ENCODE measurements at places on chromosomes 13 and 19. TPM values are rescaled to one million over a fixed set of nuclear protein-coding genes. Genes with fewer than 3 reads are reported as not detected.

SIGLEC12 gene
- 3.7 TPM for total RNA-seq

LGALS4 gene
- total RNA-seq = 4.0 TPM

SMIM24 gene
- 5.2 TPM for total RNA-seq

CCNA1 gene
- 0.28 TPM for total RNA-seq

CDX2 gene
- not detected for total RNA-seq

ERVK3-1 gene
- 74.5 TPM for total RNA-seq

LGALS14 gene
- total RNA-seq = not detected

TNFSF13B gene
- total RNA-seq = 11.8 TPM

SGCG gene
- total RNA-seq = not detected

UBE2L5 gene
- not detected for total RNA-seq

MVB12A gene
- 40.3 TPM for total RNA-seq

VSTM2B gene
- not detected for total RNA-seq

SERP2 gene
- not detected for total RNA-seq

NUMBL gene
- 9.9 TPM for total RNA-seq

GPR12 gene
- not detected for total RNA-seq

PEX11G gene
- total RNA-seq = 1.3 TPM

CYP2A6 gene
- 0.28 TPM for total RNA-seq

COG6 gene
- 30.3 TPM for total RNA-seq

ZSCAN4 gene
- total RNA-seq = not detected

FGF9 gene
- total RNA-seq = 1.9 TPM

ZGLP1 gene
- 3.9 TPM for total RNA-seq

UBAC2 gene
- total RNA-seq = 80.8 TPM

CD320 gene
- total RNA-seq = 36.1 TPM

PIK3R2 gene
- total RNA-seq = 12.9 TPM

A1BG gene
- total RNA-seq = 21.0 TPM

C13orf42 gene
- not detected for total RNA-seq

C5AR1 gene
- 4.0 TPM for total RNA-seq

KLK10 gene
- not detected for total RNA-seq

NHLRC3 gene
- 28.4 TPM for total RNA-seq

THAP8 gene
- 6.4 TPM for total RNA-seq

CLEC4M gene
- not detected for total RNA-seq

TDRD3 gene
- 31.1 TPM for total RNA-seq

IL12RB1 gene
- total RNA-seq = 56.4 TPM

MBD3 gene
- 68.9 TPM for total RNA-seq

ZNF581 gene
- 28.6 TPM for total RNA-seq

HSPB6 gene
- not detected for total RNA-seq

ATP4B gene
- not detected for total RNA-seq

ENOX1 gene
- not detected for total RNA-seq

ERICH4 gene
- total RNA-seq = not detected

JAK3 gene
- total RNA-seq = 119 TPM

FUZ gene
- 31.3 TPM for total RNA-seq

CRB3 gene
- total RNA-seq = 3.5 TPM

ZNF211 gene
- 30.6 TPM for total RNA-seq

TMEM221 gene
- not detected for total RNA-seq

KIR2DL4 gene
- not detected for total RNA-seq

TINCR gene
- 1.00 TPM for total RNA-seq

FGF22 gene
- total RNA-seq = 1.1 TPM

AP1M2 gene
- total RNA-seq = not detected

ZNF554 gene
- 5.0 TPM for total RNA-seq

SOX21 gene
- not detected for total RNA-seq

USE1 gene
- 31.8 TPM for total RNA-seq

CRYL1 gene
- total RNA-seq = 14.9 TPM

NALCN gene
- not detected for total RNA-seq

CD22 gene
- total RNA-seq = 1.8 TPM

Measured in activated naive CD8-positive, alpha-beta T cell treated with anti-CD3 and anti-CD28 coated beads, Interleukin-2, amount 10 ng/mL, durations not matched to agents 7 days and 5 days (primary cell).